Muscle of leg (tissue), 16 donors: ENCODE measurements at places on chromosomes 3 and 15.

- DNase-seq = no peak
These were observed 125.1 kb downstream of the SQOR start for GRCh38 chr15:45759936-45760335.

- peak; percentile 70 for DNase-seq
These were observed 657 bp downstream of the PATL2 start for GRCh38 chr15:44710236-44711095.

DNA sequence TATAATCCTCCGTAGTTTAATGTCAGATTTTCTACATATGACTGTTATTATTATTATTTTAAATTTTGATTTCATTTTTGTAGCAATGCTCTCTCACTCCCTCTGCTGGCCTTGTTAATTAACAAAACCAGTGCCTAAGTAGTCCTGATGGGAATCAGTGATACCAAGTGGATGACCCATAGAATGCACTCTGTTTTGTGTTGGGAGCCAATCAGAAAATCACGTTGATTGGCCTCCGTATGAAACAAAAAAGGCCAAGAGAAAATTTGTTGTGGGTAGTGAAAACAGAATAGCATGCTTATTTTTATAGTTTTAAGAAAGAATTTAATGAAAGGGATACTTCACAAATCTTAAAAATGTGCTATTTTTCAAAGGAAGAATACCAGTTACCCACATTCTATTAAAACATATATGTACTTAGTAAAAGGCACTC is 34.4 kb upstream of the MEIS2 start:
- DNase-seq = peak; percentile 43

GRCh38 chr15:42730135-42730534 is 6.8 kb downstream of the CDAN1 start:
- no peak for DNase-seq

- no peak for DNase-seq
These were observed 61.7 kb upstream of the GLCE start for GRCh38 chr15:69098771-69099170.

DNA sequence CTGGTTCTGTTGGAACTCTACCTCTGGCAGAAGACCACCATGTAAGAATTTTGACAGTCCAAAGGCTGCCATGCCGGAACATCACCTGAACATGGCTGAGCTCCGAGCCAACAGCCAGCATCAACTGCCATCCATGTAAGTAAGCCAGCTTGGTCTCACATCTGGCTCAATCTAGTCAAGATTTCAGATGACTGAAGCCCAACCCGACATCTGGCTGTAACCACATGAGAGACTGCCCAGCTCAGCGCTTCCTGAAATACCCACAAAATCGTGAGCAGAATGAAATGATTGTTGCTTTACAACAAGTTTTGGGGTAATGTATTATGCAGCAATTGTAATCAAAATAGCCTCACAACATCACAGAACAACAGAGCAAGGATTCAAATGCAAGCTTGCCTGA is 32.9 kb downstream of the GHSR start:
- DNase-seq = no peak

DNA sequence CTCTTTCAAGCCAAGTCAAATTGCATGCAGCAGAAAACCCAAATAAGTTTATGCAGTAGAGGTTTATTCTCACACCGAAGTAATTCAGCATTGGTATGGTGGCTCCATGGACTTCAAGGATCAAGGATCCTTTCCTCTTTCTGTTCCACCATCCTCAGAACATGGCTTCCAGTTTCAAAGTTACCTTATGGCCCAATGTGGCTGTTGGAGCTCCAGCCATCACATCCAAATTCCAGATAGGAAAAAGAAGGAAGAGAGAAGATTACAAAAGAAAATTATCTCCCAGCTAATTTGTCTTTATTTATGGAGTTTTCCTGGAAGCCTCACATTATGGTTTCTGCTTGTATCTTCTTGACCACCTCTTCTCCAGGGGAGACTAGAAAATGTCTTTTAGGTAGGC is 282.5 kb upstream of the CTDSPL start:
- no peak for DNase-seq

DNA sequence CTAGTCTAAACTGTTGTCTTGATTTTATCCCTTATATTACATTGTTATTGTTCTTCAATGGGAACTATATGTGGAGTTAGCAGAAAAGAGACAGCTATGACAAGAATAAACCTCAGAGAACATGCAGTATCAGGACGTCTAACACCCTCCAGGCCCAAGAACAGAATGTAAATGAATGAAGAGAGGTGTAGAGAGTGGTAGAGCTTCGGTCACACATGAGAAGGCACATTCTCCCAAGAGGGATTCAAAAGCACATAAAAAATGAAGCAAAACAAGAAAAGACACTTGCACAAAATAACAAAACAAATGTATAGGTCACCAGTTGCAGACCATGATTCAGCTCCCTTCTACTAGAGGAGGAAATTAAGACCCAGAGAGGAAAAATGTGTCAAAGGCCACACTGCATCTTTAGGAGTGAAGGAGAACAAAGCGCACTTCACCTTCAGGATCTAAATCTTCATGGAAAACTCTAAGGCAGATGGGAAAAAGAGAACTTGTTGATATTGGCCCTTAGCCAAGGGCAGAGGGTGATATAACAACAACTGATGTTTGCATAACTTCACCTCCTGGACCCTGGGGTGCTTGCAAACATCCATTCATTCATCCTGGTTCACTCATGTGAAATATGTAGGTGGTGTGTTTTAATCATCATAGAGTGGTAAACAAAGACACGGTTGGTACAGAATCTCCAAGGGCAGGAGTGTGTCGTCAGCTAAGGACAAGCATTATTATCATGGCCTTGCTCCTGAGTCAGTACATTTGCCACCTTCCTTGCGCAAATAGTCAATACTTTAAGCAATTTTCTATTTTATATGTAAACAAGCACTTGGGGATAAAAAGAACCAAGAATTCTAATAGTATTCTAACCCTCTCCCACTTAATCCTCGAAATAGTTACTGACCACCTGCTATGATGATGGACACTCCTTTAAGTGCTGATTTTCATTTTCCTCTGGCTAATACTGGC is 8.8 kb downstream of the NEK10 start:
- peak; percentile 37 for DNase-seq

DNA sequence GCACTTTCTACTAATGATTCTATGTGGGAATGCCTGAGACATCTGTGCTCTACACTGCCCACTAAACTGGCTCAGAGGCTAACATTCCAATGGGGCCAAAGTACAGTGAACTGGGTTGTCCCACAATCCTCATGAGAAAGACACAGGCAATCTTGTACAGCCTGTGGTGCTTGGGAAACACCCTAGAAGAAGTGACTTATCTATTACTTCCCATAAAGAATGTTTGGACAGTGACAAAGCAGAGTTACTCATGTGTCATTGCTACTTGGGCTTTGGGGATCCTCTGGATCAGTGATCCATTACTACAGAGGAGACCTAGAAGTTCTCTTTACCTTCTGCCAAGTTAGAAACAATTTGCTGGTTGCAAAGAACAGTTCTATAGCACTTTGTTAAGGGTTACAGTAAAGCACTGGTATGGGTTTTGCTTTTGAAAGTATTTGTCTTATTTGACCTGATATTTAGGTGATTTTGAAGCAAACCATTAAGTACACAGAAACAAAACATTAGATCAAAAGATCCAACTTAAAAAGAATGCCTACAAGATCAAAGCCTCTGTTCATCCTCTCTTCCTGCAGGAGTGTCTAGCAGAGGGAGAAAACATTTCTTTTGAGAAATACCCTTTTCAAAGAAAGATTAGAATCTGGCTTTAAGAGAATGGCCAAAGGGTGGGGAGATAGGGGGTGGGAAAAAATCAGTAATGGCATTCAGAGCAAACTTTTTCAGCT is 75.8 kb downstream of the CTNNB1 start:
- no peak for DNase-seq

DNA sequence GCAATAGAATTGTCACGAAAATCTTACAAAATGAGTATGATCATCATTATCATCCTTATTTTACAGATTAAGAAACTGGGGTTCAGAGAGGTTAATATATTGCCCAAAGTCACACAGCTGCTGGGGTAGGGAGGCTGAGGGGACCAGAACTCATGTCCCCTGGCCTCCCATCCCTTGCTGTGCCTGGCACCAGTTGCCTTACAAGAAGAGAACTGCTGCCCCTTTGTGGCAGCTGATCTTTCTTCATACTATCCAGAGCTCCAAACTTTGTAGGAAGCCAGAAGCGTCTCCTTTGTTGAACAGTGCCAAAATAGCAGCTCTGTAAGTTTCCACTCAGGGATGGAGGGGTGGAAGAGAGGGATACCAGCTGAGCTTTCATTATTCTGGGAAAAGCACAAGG is 236.8 kb upstream of the TBC1D5 start:
- peak; percentile 23 for DNase-seq

GRCh38 chr15:68364028-68364659 is 67.8 kb downstream of the ITGA11 start:
- no peak for DNase-seq

- no peak for DNase-seq
These were observed 5.2 kb downstream of the HYAL2 start for GRCh38 chr3:50317300-50317699.

DNA sequence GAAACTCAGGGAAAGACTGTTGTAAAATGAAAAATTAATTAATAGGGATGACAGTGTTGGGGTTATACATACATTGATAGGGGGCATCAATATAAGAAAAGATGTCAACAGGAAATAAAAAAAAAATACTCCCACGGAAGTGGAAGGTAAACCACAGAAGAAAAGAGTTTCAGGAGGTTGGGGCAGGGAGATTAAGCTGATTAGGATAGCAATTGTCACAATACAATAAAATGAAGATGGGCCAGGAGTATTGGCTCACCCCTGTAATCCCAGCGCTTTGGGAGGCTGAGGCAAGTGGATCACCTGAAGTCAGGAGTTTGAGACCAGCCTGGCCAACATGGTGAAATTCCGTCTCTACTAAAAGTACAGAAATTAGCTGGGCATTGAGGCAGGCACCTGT is 536.1 kb downstream of the AGBL1 start:
- no peak for DNase-seq

- DNase-seq = no peak
These were observed 147.2 kb downstream of the EPHA6 start for GRCh38 chr3:96961576-96961975.

GRCh38 chr3:38477057-38477820 is 18.9 kb upstream of the EXOG start:
- no peak for DNase-seq

DNA sequence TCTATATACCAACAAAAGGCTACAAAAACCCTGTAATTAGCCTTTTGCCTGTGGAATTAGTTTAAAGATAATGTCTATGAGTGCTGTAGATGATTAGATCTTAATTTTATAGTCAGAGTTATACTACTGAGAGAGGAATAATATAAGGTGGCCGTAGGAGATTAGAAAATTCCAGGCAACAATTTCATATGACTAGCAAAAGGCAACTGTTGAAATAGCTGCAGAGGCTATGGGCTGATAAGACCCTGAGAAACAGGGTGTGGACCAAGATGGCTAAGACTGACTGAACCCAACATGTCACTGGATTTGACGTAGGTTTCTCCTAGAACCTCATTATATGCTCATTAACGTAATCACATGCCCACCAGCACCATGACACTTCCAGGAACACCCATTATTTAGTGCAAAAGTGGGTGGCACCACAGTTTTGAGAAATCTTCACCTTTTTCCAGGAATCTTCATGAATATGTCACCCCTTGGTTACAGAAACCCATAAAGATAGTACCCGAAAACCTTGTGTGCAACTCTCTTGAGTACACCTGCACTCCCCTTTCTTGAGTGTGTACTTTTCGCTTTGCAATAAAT is 29.1 kb upstream of the SCG3 start:
- DNase-seq = no peak

DNA sequence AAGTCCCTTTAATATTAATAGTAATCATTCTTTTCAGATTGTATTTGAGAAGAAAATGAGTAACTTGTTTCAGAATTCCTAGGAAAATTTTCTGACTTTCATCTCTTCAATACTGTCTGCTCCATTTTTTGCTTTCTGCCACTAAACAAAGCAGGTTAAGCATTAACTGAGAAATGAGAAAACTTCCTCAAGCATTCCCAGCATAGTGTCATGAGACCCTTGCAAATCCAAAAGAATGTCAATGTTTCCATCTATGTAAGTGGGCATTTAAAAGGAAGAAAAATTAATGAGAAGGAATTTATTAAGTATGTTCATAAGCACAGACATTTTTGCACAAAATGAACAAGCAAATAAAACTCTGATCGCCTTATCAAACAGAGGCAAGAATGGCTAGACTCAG is 148.0 kb upstream of the STRIT1 start:
- DNase-seq = no peak

GRCh38 chr15:49718846-49719245 is 98.0 kb downstream of the DTWD1 start:
- DNase-seq = peak; percentile 41

DNA sequence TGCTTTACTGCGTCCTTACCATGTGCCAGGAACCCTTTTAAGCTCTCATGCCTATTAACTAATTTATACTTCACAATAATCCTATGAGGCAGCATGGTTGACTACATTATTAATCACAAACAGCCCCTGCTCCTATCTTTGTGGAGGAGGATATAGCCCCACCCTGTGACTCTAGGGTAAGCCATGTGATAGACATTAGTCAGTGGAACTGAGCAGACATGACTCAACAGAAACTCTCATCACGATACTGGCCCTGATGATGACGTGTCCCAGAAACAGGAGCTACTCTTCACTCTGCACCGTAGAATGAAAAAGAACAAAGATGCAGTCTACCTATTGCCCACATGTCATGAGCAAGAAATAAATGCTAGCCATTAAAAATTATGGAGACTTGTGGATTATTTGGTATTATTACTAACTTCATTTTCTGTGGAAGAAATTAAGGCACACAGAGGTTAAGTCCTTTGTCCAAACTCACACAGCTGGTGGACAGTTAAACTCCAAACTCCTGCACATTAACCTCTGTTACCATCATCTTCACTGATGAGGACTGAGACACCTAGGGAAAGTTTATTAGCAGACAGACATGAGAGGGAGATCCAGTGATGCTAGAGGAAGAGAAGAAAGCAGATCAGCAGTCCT is 51.2 kb downstream of the CFAP20DC start:
- DNase-seq = no peak

- no peak for DNase-seq
These were observed 84.1 kb upstream of the ANKRD34C start for GRCh38 chr15:79198461-79198860.

- no peak for DNase-seq
These were observed 397.0 kb downstream of the CNTN3 start for GRCh38 chr3:74217467-74217866.

DNA sequence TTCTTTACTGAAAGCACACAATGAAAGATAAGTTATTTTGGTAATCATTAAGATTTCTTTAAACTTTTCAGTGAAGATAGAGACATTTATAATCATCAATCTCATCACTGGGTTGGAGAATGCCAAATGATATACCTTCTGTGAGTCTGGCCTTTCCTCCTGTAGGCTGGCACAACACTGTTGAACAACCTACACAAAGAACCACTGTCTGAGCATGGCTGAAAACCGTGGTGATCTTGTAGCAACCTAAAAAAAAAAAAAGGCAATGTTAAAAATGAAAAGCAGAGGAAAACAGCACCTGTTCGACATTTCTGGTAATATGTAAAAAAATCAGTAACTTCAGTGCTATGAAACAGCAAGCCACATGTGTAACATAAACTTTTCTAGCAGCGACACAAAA is 1.8 kb downstream of the RPS27L start:
- no peak for DNase-seq
